ENCODE measurements at places on chromosomes 11 and 22. TPM values are rescaled to one million over a fixed set of nuclear protein-coding genes. Genes with fewer than 3 reads are reported as not detected.

DNA sequence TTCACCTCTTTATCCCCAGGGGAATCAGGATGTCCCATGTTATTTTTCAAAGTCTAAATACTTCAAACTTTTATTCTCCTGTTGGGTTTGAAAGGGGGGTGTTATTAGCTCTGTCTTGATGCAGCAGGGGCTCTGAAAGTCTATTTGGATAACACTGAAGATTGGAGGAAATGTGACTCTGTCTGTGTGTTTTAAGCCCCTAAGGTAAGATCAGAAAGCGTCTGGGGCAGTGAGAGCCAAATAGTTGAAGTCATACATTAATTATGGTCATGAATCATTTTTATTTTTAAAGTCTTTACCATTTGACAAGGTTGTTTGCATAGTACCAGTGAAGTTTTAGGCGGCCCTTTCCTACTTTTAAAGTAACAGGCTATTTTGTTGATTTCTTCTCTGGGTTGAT lies 139.0 kb downstream of the UVRAG start:
- no peak for DNase-seq

SNX32 gene
- not detected for total RNA-seq

- DNase-seq: no peak
These were observed 1.9 kb downstream of the CSNK2A3 start for GRCh38 chr11:11351042-11351586.

GRCh38 chr22:31488346-31488883 lies 1.2 kb downstream of the EIF4ENIF1 start:
- no peak for DNase-seq

GRCh38 chr11:625636-626268 lies 997 bp upstream of the CDHR5 start:
- DNase-seq: no peak

MYEOV gene
- 1.8 TPM for total RNA-seq

- no peak for DNase-seq
These were observed 12.1 kb downstream of the DPP3 start for GRCh38 chr11:66492161-66492865.

- DNase-seq: no peak
These were observed 145.7 kb upstream of the ALDH3B2 start for GRCh38 chr11:67820081-67820480.

DNA sequence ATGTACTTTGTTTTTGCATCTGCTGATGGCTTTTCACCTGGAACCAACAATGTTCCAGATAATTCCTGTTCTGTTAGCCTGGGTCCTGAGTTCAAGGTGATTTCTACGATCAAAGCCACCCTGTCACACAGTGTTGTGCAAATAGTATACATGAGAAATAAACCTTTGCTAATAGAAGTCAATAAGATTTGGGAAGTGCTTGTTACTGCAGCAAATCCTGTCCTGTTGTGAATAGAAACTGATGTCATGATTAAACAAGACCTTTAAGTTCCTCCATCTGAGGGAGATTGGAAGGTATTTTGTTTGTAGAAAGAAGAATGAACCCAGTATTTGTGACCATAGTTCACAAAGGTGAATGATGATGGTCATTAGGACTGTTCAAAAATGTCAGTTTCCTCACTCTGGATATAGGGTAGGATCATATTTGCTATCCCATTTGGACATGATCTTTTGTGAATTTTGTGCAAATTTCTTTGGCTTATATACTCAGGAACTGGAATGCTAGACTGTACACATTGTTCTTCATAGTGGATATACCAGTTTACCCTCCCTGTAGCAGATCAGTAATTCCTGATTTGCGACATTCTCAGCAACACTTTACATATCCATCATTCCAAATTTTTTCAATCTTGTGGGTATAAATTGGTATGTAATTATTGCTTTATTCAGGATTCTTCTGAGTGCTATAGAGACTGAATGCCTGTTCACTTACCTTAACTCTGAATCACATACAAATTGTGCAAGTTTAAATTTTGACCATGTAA lies 428.5 kb downstream of the METTL15 start:
- DNase-seq: no peak

- DNase-seq: no peak
These were observed at the start of gene OR8B12 for GRCh38 chr11:124543554-124543953. TSS of gene OR8B12 (minus strand) at chr11:124543654. CDS start at chr11:124543654, 0 bp downstream.

DNA sequence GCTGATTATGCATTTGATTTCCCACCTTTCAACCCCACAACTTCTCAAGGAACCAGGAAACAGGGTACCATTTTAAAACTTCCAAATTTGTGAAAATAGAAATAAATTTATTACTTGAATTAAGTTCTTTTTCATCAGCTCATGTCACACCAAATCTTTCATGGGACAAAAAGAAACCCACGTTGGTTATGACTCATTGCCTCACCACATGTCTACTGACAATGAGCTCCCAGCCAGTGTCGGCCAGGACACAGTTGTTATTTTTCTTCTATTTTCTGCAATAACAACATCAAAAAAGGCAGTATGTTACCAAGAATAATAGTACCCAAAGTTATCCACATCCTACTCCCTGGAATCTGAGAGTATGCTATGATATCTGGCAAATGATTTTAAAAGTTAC lies 17.3 kb downstream of the MS4A6A start:
- no peak for DNase-seq

DNA sequence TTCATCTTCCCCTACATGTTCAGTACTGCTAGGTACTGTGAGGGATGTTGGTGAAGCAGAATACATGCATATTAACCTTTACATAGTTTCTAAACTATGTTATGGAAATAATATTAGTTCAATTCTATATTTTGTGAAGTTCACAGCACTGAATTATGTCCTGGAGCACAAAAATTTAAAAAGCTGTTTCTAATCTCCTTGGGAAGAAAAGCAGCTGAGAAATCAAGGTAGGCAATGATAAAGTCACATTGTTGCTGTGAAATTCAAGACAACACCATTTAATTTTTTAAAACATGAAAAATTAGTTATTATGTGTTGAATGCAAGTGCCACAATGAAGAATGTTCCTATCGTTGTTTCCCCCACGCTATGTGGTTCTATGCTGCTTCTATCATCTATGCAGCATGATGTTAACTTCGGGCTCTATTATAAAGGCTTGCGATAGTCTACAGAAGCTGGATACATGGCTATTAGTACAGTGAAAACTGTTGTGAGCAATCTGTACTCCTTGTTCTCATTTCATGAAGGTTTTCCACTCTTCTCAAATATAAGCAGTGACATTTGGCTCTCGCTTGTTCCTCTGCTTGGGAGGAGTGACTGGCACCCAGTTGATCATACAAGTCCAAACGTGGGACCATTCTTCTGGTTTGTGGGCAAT lies 164.3 kb downstream of the AASDHPPT start:
- no peak for DNase-seq
